GM06990 (cell line): ENCODE measurements at places on chromosomes 16 and 17.

DNA sequence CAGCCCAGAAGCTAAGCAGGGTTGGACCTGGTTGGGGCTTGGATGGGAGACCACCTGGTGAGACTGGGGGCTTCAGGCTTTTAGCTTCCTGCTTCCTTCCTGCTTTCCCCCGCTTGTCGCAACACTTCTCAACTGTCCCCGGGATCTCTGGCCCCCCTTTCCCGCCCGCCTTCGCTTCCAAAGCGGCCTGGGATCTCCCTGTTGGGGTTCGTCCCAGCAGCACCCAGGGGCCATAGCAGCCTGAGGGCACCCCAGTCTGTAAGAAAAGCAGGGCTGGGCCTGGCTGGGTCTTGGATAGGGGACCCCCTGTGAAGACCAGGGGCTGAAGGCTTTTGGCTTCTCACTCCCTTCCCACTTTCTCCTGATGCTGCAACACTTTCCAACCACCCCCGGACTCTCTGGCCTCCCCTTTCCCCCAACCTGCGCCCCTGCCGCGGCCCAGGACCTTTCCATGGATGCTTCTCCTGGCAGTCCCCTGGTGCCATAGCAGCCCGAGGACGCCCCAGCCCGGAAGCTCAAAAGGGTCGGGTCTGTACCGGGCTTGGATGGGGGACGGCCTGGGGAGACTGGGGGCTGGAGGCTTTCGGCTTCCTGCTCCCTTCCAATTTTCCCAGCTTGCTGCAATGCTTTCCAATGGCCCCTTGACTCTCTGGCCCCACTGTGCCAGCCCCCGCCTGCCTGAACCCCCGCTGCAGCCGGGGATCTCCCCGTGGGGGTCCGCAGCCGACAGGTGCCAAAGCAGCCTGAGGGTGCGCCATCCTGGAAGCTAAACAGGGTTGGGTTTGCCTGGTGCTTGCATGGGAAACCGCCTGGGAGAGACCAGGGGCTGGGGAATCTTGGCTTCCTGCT is 2276.2 kb downstream of the TP53TG3F start:
- no peak for DNase-seq

GRCh38 chr16:28897826-28898225 is 19.5 kb downstream of the ATP2A1 start:
- DNase-seq: no peak

DNA sequence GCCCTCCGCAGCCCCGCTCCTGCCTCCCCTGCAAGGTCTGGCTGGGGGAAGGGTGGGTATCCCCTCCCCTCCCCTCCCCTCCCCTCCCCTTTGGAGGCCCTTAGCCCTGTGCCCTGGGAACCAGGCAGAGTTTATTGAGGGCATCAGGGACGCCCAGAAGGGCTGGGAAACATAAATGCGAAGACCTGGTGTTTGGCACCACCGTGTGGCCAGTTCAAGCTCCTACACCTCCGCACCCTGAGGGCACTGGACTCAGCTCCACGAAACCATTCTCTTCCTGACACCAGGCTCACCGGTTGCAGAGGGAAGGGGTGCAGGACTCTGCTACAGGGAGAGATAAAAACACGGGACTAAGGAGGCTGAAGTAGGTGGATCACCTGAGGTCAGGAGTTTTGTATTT is 1.0 kb upstream of the AIPL1 start:
- DNase-seq: no peak

GRCh38 chr17:30433514-30433913 is 43.7 kb upstream of the GOSR1 start:
- no peak for DNase-seq

DNA sequence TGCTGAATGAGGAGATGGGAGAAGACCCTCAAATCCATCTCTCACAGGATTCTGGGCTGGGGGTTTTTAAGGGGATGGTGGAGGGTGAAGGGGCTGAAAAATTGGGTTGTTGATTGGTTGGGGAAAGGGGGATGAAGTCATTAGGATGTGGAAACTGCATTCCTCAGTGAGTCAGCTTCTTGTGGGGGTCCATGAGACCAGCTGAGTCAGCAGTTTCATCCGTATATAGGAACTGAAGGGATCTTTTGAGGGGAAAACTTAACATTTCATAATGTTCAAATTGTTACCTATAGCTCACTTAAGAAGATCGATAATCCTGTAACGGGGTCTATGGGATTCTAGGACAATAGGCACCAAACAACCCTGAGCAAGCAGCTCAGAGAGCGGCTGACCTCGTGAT is 213.4 kb downstream of the CBLN1 start:
- no peak for DNase-seq

DNA sequence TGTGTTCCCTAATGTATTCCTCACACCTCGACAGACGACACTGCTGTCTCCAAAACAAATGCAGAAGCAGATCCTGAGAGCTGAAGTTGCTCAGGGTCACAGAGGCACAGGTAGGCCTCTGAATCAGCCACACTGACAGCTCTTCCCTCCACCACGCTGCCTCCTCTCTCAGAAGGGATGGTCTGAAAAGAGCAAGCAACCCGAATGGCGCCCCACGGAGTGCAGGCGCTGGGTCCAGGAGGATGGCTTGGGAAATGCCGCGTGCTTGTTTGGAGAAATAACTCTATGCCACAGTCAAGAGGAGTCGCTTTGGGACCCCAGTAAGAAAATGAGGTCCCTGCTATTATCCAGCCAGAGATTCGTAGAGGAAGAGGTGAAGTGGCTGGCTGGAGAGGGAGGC is 15.9 kb downstream of the CYB561 start:
- no peak for DNase-seq

DNA sequence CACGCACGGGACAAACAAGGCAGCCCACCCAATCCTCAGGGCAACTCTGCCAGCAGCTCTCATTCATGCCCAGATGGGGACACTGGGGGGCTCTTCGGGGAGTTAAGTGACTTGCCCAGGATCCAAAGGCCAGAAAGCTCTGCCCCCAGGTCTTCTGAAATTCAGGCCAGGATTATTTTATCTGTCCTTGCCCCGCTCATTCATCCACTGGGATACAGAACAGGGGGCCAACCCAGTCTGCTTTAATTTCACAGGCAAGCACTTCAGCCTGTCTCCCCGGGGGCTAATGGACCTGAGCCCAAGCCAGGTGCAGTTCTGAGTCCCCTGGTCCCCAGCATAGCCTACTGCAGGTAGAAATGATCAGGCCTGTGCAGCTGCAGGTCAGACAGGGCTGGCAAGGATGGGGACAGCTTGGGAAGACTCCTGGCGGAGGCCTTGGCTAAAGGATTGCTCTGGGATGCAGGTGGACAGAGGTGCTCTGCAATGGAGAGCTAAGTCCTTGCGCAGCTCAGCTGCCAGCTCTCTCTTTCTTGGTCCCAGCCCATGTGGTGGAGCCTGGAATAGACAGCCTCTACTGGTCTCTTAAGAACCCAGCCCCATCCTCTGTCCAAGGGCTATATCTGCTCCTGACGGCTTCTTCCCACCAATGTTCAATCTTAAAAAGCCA is 766 bp upstream of the B3GNT9 start:
- no peak for DNase-seq

DNA sequence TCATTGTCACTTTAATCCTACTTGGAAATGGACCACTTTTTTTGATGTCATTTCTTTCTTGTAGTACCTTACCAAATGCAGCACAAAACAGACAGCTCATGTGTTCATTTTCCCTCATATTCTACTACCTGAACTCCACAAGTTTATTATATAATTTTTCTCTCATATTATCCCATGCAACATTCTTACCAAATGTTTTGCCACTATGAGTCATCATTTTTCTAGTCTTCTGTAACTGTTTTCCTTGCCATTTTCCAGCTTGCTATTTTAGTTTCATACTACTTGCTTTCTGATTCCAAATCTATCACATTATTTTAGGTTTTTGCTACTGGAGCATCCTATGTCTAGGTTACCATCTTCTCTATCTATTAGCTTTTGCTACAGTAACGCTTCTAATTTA is 332.7 kb downstream of the ZFHX3 start:
- no peak for DNase-seq

GRCh38 chr17:80832266-80832676 is 159.4 kb upstream of the CHMP6 start:
- DNase-seq: no peak

DNA sequence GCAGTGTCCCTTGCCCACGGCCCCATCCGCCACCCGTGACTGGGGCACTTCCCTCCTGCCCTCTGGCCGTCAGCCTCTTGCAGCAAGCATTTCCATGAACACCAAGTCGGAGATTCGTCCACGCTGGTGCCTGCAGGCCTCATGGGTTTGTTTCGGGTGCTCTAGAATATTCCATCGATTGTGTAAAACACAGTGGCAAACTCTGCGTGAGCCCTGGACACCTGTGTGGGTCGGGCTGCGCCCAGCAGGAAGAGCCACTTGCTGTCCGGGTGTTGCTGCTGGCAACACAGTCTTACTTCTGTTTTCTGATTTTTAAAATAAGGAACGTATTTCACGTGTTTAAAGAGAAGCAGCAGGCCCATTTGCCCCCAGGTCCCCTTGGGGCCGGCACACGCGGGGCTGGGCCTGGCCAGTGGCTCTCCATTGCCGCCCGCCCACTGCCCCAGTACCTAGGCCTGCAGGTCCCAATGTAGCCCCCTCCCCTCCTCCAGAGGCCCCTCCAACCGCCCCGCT is 10.0 kb downstream of the CYBC1 start:
- DNase-seq: no peak

GRCh38 chr17:76208120-76208519 is 32.2 kb downstream of the RNF157 start:
- DNase-seq: peak; percentile 72

DNA sequence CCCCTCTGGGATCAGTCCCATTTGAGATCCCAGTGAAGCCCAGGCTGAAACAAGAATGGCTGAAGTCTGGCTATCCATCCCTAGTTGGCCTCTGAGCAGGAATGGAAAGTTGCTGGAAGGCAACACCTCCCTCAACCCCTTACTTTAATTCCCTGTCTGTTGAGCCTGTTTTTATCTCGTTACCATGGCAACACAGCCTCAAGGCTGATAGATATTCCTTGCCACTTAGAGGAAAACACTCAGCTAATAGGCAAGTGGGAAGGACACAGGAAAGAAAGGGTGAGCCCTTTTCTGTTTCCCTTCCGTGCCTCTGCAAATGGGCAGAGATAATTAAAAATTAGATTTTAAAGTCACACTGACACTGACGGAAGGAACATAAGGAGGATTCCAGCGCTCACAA is 75.5 kb upstream of the CLEC3A start:
- DNase-seq: no peak

GRCh38 chr17:16905593-16906191 is 66.2 kb downstream of the TNFRSF13B start:
- no peak for DNase-seq

- DNase-seq: no peak
Measured at GRCh38 chr17:81656118-81656743, at the start of gene PDE6G. Gene PDE6G, minus strand, starts transcription at chr17:81656542. Its CDS starts 3,237 bp downstream, at chr17:81653305.

DNA sequence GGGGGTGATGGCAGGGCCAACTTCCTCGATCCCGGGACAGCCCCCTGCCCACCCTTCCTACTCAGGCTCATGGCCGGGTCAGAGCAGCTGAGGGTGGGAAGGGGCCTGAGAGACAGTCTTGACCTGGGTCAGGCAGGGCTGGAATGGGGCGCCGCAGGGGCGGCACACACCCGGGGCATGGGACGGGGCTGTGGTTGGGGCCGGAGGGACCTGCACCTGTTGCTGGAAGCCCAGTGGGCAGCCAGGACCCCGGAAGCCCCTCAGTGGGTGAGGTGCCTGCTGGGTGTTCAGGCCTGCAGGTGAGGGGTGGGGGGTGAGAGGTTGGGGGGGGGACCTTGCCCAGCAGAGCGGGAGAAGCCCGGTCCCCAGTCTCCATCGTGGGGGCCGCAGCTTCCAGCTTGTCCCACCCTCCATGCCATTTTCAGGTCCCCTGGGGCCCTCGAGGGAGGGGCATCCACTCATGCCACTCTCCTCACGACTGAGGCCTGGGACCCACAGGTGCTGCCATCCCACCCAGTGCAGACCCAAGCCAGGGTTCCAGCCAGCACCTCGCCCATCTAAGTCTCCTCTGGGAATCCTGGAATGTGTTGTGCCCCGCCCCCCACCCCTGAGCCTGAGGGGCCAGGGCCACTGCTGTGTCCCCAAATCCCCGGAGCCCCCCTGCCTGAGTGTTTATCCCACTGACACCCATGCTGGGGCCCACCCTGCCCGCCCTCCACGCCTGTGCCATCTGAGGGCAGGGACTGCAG is 43.4 kb upstream of the ACSF3 start:
- no peak for DNase-seq

DNA sequence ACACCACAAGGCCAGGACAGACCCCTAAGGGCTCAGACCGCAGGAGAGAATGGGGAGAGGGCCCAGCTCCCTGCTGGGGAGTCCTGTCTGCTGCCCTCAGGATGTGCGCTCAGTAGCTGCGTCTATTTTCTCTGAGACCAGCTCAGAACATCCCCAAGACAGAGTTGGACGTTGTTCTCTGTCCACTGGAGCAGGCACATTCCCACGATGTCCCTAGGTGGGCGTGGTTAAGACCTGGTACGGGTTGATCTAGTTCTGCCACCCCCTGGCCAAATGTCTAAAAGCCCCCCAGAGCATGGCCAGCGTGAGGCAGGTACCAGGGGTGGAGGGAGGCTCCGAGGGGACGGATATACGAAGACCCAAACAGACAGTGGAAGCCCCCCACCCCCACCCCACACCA is 842 bp upstream of the CALB2 start:
- DNase-seq: no peak

DNA sequence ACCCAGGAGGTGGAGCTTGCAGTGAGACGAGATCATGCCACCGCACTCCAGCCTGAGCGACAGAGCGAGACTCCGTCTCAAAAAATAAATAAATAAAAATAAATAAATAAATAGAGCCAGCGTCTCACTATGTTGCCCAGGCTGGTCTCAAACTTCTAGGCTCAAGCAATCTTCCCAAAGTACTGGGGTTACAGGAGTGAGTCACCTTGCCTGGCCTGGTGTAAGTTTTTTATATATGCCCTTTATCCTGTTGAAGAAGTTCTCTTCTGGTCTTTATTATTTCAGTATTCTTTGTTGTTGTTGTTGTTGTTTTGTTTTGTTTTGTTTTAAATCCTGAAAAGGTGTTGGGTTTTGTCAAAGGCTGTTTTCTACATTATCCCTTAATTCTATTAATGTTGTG is 30.1 kb upstream of the ABCC1 start:
- DNase-seq: no peak

- DNase-seq: no peak
Measured at GRCh38 chr17:65990593-65990992, 201.3 kb downstream of the CEP112 start.

DNA sequence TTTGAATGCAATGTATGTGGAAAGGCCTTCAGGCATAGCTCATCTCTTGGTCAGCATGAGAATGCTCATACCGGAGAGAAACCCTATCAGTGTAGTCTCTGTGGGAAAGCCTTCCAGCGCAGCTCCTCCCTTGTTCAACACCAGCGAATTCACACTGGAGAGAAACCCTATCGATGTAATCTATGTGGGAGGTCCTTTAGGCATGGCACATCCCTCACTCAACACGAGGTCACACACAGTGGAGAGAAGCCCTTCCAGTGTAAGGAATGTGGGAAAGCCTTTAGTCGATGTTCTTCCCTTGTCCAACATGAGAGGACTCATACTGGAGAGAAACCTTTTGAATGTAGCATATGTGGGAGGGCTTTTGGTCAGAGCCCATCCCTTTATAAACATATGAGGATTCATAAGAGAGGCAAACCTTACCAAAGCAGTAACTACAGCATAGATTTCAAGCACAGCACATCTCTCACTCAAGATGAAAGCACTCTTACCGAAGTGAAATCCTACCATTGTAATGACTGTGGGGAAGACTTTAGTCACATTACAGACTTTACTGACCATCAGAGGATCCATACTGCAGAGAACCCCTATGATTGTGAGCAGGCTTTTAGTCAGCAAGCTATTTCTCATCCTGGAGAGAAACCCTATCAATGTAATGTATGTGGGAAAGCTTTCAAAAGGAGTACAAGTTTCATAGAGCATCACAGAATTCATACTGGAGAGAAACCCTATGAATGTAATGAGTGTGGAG is 24.7 kb downstream of the ZFP90 start:
- DNase-seq: no peak
